Ovary (tissue), 10 donors: ENCODE measurements at places on chromosomes 7 and 10.
A peak's percentile ranks its signal among the peaks of the same experiment; 100 is the strongest.

DNA sequence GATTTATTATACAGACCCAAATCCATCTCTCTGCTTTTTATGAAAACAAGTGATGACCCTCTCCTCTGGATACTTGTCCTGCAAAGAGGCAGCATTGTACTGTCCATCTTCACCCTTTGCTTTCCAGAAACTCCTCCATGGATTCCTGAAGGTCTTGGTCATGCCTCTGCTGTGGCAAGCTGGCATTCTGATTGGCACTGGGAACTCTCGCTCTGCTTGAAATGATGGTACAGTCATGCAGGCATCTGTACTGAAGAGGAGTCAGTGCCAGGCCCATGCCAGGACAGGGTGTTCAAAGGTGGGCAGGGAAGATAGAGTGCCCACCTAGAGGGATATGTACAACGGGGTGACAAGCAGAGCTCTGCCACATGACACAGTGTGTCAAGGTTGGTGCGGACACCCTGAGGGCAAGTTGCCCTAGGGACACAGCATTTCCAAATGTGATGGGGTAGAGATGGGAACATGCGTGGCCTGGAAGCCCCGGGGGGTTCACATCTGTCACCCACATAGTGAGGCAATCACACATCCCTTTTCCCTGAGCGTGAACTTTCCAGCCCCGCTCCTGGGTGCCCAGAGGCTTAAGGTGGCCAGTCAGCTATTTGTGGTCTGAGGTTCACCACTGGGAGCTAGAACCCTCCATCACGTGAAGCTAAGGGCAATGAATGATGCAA, 235.7 kb upstream of the TCERG1L start:
- no peak for DNase-seq

DNA sequence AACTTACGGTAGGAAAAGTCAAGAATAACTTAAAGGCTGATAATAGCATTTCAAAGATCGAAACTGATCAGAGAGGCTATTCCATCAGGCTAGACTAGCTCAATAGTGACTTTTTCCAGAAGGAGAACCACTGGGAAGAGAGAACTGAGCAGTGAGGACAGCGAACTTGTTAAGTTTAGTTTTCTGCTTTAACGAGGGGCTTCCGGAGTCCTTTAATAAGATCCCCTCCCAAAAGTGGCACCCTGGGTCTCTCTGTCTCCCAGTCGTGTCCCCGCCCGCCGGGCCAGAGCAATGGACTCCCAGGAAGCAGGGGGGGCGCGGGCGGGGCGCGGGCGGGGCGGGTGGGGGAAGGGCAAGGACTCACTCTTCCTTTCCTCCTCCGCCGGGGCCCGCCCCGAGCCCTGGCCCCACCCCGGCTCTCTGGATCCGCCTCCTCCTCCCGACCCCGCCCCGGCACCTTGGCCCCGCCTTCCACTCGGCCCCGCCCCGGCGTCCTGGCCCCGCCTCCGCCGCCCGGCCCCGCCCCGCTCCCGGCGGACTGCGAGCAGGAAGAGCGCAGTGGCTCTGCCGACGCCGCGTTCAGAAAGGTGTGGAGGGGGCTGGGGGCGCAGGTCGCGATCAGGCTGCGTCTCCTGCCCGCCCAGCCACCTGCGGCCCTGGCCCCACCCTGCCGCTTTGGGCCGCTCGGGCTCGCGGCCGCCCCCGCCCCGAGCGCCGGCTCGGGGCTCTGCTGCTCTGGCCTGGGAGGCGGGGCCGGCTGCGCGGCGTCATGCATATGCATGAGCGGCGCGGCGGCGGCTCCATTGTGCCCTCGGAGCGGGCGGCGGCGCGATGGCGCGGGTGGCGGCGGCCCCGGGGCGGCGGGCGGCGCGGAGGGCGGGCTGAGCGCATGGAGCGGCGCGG, at the start of gene ZMIZ2:
ZMIZ2 (plus strand) TSS at position 803 of the 903 bp plus-strand sequence. CDS start 7,403 bp downstream, outside the sequence.
- DNase-seq, result peak; percentile 95

DNA sequence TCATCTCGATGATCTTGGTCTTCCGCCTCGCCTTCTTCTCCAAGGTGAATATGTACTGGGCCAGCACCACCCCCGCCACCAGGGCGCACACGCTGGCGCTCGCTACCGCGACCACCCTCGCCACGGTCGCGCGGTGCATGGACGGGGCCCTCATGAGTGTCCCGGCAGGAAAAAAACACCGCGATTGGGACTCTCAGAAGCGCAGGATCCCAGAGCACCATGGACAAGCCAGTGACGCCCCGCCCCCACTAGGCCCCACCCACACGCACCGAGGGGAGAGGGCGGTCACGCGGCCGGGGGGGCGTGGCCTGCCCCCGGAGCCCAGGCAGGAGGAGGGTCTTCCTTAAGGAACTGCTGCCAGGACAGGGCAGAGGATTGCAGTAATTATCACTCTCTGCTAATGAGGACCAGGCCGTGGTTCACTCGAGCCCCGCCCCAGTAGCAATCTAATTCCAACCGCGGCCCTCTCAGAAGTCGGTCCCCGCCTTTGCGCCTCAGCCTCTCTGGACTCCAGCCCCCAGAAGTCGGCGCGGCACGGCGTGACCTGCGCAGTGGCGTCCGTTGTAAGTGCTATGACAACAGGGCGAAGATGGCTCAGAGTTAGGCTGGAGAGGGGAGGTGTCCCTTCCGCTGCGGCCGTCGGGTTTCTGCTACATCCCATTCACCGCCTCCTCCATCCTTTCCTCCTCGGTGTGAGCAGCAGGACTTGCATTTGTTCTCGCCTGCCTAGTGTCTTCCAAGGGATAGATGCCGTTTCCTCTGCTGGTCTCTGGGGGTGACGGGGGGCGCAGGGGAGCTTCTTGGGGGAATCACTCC, at the start of gene BBS9:
BBS9 (plus strand) TSS at position 575 of the 816 bp plus-strand sequence. CDS start 16,689 bp downstream, outside the sequence.
- peak; percentile 95 for DNase-seq

- no peak for DNase-seq
These were observed 936 bp upstream of the REPIN1 start for GRCh38 chr7:150367677-150368095.

- DNase-seq, result peak; percentile 75
These were observed 36.4 kb downstream of the DPYSL4 start for GRCh38 chr10:132223156-132223590.

GRCh38 chr10:125444790-125445189, 238.2 kb downstream of the TEX36 start:
- no peak for DNase-seq

DNA sequence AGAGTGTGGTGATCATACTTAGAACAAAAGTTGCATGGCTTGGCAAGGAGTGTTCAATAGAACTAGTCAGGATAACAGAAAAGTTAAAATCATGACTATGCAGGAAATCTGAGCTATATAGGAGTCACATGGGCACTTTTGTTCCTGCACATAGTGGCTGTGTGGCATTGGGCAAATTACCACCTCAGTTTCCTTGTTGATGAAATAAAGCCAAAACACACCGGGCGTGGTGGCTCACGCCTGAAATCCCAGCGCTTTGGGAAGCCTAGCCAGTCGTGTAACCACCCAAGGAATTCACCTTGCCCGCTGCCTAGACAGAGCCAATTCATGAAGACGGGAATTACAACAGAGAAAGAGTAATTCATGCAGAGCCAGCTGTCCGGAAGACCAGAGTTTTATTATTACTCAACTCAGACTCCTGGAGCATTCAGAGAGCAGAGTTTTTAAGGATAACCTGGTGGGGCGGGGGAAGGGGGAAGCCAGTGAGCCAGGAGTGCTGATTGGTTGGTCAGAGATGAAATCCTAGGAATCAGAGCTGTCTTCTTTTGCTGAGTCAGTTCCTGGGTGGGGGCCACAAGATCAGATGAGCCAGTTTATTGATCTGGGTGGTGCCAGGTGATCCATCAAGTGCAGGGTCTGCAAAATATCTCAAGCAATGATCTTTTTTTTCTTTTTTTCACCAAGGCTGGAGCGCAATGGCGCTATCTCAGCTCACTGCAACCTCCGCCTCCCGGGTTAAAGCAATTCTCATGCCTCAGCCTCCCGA, 6.4 kb upstream of the MKRN1 start:
- no peak for DNase-seq

- no peak for DNase-seq
These were observed 45.7 kb downstream of the PARP12 start for GRCh38 chr7:140017034-140017433.
